ENCODE measurements at places on chromosomes 2 and 18. TPM values are rescaled to one million over a fixed set of nuclear protein-coding genes. Genes with fewer than 3 reads are reported as not detected.

The LYPD6 gene
- not detected for total RNA-seq

The TMEM237 gene
- total RNA-seq, result 19.3 TPM

The MOGAT1 gene
- total RNA-seq, result not detected

The CABLES1 gene
- 15.0 TPM for total RNA-seq

The CBLN2 gene
- not detected for total RNA-seq

The KLHL30 gene
- not detected for total RNA-seq

The TNFAIP6 gene
- not detected for total RNA-seq

The NT5C1B gene
- total RNA-seq, result not detected

The ZNF396 gene
- total RNA-seq, result 3.8 TPM

The STAMBP gene
- 101 TPM for total RNA-seq

The SPDYA gene
- 1.1 TPM for total RNA-seq

The IFT172 gene
- 13.0 TPM for total RNA-seq

The PROM2 gene
- 0.38 TPM for total RNA-seq

The GAD1 gene
- 12.8 TPM for total RNA-seq

The SERPINB13 gene
- not detected for total RNA-seq

The GALNT13 gene
- total RNA-seq, result not detected

The KLHL14 gene
- total RNA-seq, result not detected

The IL1R1 gene
- total RNA-seq, result 14.5 TPM

The IL37 gene
- total RNA-seq, result not detected

The L3MBTL4 gene
- 0.12 TPM for total RNA-seq

The RESP18 gene
- not detected for total RNA-seq

The HNMT gene
- total RNA-seq, result not detected

The GLI2 gene
- not detected for total RNA-seq

The ATOH8 gene
- total RNA-seq, result not detected

The C2orf15 gene
- total RNA-seq, result 1.7 TPM

The FOXD4L1 gene
- 0.12 TPM for total RNA-seq

The COQ10B gene
- 24.0 TPM for total RNA-seq

The LAMA3 gene
- total RNA-seq, result not detected

The KLHL41 gene
- total RNA-seq, result 0.09 TPM

The MRPS9 gene
- total RNA-seq, result 24.6 TPM

The NMUR1 gene
- not detected for total RNA-seq

The HAAO gene
- 6.1 TPM for total RNA-seq

The PROC gene
- total RNA-seq, result not detected

The NETO1 gene
- not detected for total RNA-seq

The MC2R gene
- not detected for total RNA-seq

The CAVIN2 gene
- total RNA-seq, result not detected

The GFPT1 gene
- total RNA-seq, result 46.3 TPM

The ESCO1 gene
- total RNA-seq, result 23.6 TPM

The CREG2 gene
- not detected for total RNA-seq

The NFATC1 gene
- total RNA-seq, result 86.0 TPM

The GPR55 gene
- 6.8 TPM for total RNA-seq

The APCDD1 gene
- total RNA-seq, result not detected

The MEP1B gene
- not detected for total RNA-seq

The HOXD12 gene
- total RNA-seq, result not detected

The RAX gene
- total RNA-seq, result not detected

The CFAP65 gene
- total RNA-seq, result not detected

The SMCHD1 gene
- 103 TPM for total RNA-seq

The CXCR1 gene
- not detected for total RNA-seq

The DLX1 gene
- not detected for total RNA-seq

The NUP35 gene
- total RNA-seq, result 23.1 TPM

The ASXL3 gene
- total RNA-seq, result not detected
